ENCODE measurements at places on chromosomes 12 and 14. TPM values are rescaled to one million over a fixed set of nuclear protein-coding genes. Genes with fewer than 3 reads are reported as not detected.
A peak's percentile ranks its signal among the peaks of the same experiment; 100 is the strongest.

PITPNM2 gene
- 15.9 TPM for total RNA-seq

SYNDIG1L gene
- total RNA-seq = not detected

SPTSSA gene
- 21.6 TPM for total RNA-seq

OLR1 gene
- total RNA-seq = not detected

PTGER2 gene
- not detected for total RNA-seq

PCNX4 gene
- 51.6 TPM for total RNA-seq

IFT81 gene
- total RNA-seq = 9.8 TPM

BAZ2A gene
- 97.7 TPM for total RNA-seq

OTX2 gene
- not detected for total RNA-seq

USP44 gene
- total RNA-seq = 3.1 TPM

NANOG gene
- total RNA-seq = not detected

CLEC6A gene
- not detected for total RNA-seq

GRCh38 chr14:104138718-104139459, 502 bp downstream of the KIF26A start:
- peak overlapping the region; percentile 87 for H3K4me3 ChIP-seq
- H3K27me3 ChIP-seq = peaks cover 21% of the 10 kb centered on the region
- DNase-seq = no peak
- peaks cover 21% of the 10 kb centered on the region for H3K4me1 ChIP-seq
- H3K36me3 ChIP-seq = no peaks in the 10 kb centered on the region

GRCh38 chr12:6205761-6206160, 5.6 kb downstream of the CD9 start:
- H3K27ac ChIP-seq = peak overlapping the region; percentile 85
- no peak overlapping the region for H3K4me3 ChIP-seq
- H3K36me3 ChIP-seq = no peaks in the 10 kb centered on the region
- DNase-seq = no peak
- peaks cover 48% of the 10 kb centered on the region for H3K4me1 ChIP-seq
- no peaks in the 10 kb centered on the region for H3K27me3 ChIP-seq

GRCh38 chr12:75447691-75448393, 32.7 kb upstream of the GLIPR1 start:
- no peak overlapping the region for H3K27ac ChIP-seq
- no peak overlapping the region for H3K4me3 ChIP-seq
- H3K4me1 ChIP-seq = peaks cover 9% of the 10 kb centered on the region

DNA sequence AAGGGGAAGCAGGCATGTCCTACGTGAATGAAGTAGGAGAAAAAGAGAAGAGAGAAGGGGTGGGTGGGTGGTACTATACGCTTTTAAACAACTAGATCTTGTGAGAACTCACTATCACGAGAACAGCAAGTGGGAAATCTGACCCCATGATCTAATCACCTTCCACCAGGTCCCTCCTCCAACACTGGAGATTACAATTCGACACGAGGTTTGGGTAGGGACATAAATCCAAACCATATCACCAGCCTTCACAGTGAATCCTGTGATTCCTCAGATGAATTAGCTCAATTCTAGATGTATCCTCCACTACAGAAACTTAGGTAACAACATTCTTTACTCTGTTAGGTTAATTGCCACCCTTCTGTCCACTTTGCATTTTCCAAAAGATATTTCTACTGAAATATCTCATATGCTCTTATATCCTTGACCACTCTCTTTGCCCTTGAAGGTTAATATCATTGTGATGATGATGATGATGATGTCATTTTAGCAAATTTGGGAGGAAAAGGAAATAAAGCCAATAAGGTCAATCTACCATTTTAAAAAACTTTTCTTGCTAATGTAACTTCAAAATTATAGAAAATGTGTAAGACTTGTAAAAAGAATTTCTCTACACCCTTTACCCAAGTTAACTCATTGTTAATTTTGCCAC, 23.2 kb upstream of the CCNT1 start:
- H3K36me3 ChIP-seq = no peaks in the 10 kb centered on the region
- peaks cover 17% of the 10 kb centered on the region for H3K27me3 ChIP-seq

- no peaks in the 10 kb centered on the region for H3K27me3 ChIP-seq
- H3K4me1 ChIP-seq = peaks cover 28% of the 10 kb centered on the region
- no peaks in the 10 kb centered on the region for H3K36me3 ChIP-seq
- no peak for DNase-seq
- peak overlapping the region; percentile 84 for H3K27ac ChIP-seq
Measured at GRCh38 chr14:61145903-61146481, 135.1 kb downstream of the TMEM30B start.

DNA sequence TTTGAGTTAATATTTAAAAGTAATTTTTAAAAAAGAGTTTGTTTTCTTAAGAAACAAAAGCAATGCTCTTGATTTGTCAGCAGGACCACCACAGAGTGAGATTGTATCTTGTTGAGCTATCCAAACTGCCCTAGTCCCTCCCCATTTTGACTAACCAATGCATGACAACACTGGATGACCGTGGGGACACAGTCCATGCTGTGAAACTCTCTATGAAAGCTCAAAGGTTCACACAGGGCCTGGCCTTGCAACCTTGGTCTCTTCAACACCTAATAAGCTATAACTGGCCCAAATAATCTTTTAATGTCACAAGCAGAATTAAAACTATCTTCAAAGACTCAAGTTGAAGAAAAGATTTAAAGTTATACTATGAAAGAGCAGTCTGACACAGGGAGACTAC, 13.5 kb downstream of the ETFRF1 start:
- DNase-seq = no peak
- H3K36me3 ChIP-seq = no peaks in the 10 kb centered on the region
- H3K27ac ChIP-seq = no peak overlapping the region
- no peaks in the 10 kb centered on the region for H3K27me3 ChIP-seq

- no peak overlapping the region for H3K4me3 ChIP-seq
- H3K4me1 ChIP-seq = no peaks in the 10 kb centered on the region
- H3K27me3 ChIP-seq = no peaks in the 10 kb centered on the region
- DNase-seq = no peak
Measured at GRCh38 chr12:10540776-10541205, 35.1 kb downstream of the EIF2S3B start.

DNA sequence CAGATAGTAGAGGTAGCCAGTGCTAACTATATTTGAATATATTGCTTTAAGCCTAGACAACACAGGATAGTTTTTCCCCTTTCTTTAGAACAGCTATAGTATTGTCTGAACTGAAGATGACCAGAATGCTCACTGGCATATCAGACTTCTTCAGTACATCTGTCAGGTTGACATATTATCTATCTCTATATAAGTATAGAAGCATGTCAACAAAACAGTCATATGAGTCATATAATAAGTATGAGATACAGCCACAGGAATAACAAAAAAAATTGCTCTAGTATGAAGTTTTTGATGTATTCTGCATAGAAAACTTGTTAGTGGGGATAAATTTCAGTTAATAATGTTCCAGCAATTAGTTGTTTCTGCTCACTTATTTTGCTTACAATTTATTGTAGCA, 767.7 kb downstream of the LRFN5 start:
- H3K4me3 ChIP-seq = no peak overlapping the region
- no peaks in the 10 kb centered on the region for H3K36me3 ChIP-seq
- H3K27ac ChIP-seq = no peak overlapping the region
- no peaks in the 10 kb centered on the region for H3K4me1 ChIP-seq

- H3K4me3 ChIP-seq = peak overlapping the region; percentile 59
- H3K36me3 ChIP-seq = no peaks in the 10 kb centered on the region
- DNase-seq = no peak
- no peaks in the 10 kb centered on the region for H3K4me1 ChIP-seq
- H3K27me3 ChIP-seq = no peaks in the 10 kb centered on the region
- H3K27ac ChIP-seq = no peak overlapping the region
Measured at GRCh38 chr14:100214770-100215083, 24.2 kb upstream of the YY1 start.

DNA sequence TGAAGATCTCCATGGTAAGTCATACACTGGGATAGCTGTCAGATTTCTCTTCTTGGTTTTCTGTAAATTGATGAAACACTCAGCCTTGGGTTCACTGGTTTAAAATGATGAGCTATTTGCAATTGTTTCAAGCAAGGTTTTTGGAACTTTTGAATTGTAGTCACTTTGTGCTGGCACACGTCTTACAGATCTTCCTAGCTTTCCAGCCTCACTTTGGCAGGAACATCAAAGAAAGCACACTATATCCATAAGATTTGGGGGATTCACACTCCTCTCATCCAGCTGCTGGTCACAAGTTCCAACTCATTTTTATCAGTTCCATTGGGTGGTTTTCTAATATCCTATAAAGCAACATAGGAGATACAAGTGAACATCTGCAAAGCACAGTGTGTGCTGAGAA, 16.0 kb downstream of the SSPN start:
- peaks cover 8% of the 10 kb centered on the region for H3K27me3 ChIP-seq
- H3K36me3 ChIP-seq = no peaks in the 10 kb centered on the region
- H3K4me1 ChIP-seq = no peaks in the 10 kb centered on the region
- no peak for DNase-seq
- H3K27ac ChIP-seq = no peak overlapping the region

DNA sequence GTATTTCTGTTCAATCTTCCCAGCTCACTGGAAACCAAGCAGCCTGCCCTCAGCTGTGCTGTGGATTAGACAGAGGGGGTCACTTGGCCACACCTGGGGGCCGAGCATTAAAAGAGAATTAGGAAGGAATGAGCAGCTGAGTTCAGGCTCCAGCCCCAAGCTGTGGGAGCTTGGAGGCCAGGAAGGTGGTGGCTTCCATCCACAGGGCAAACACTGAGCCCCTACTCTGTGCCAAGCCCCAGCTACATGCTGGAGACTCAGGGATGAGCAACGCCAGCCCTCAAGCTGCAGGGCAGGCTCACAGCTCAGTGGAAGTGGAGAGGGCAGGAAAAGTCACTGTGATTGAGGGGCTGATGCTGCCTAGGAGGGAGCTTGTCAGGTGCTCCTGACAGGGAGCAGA, 412.7 kb downstream of the BCL11B start:
- H3K27ac ChIP-seq = no peak overlapping the region
- H3K36me3 ChIP-seq = no peaks in the 10 kb centered on the region
- no peak for DNase-seq
- H3K4me3 ChIP-seq = no peak overlapping the region
- H3K4me1 ChIP-seq = no peaks in the 10 kb centered on the region

GRCh38 chr14:20792556-20792955, 10.1 kb downstream of the RNASE1 start:
- no peak overlapping the region for H3K27ac ChIP-seq
- no peaks in the 10 kb centered on the region for H3K27me3 ChIP-seq
- peaks cover 18% of the 10 kb centered on the region for H3K4me1 ChIP-seq
- no peak for DNase-seq
- H3K4me3 ChIP-seq = no peak overlapping the region

DNA sequence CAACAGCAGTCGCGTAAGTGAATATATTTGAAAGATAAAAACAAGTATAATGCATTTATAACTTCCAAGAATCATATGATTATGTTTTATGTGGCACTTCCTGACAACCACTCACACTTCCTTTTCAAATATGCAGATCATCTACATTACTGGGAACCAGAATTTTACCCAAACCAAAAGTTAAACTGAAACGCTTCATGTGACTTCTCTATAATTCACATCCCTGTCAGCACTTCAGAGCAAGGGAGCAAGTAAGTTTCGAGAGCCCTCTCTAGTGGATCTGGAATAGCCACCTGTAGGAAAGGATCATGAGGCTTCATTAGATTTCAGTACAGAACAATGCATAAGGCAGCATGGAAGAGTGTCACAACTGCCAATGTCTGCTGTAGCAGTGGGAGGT, 13.7 kb upstream of the ALX1 start:
- no peaks in the 10 kb centered on the region for H3K4me1 ChIP-seq
- H3K36me3 ChIP-seq = no peaks in the 10 kb centered on the region
- DNase-seq = peak; percentile 21
- peaks cover under 1% of the 10 kb centered on the region for H3K27me3 ChIP-seq
- H3K4me3 ChIP-seq = no peak overlapping the region

GRCh38 chr12:121812320-121812871, 8.6 kb downstream of the SETD1B start:
- H3K36me3 ChIP-seq = peaks cover 50% of the 10 kb centered on the region
- peaks cover 22% of the 10 kb centered on the region for H3K4me1 ChIP-seq
- peak overlapping the region; percentile 49 for H3K4me3 ChIP-seq
- DNase-seq = peak; percentile 53
- no peak overlapping the region for H3K27ac ChIP-seq

- no peaks in the 10 kb centered on the region for H3K36me3 ChIP-seq
- no peak for DNase-seq
- no peak overlapping the region for H3K4me3 ChIP-seq
Measured at GRCh38 chr12:108173160-108173559, 44.1 kb downstream of the WSCD2 start.

DNA sequence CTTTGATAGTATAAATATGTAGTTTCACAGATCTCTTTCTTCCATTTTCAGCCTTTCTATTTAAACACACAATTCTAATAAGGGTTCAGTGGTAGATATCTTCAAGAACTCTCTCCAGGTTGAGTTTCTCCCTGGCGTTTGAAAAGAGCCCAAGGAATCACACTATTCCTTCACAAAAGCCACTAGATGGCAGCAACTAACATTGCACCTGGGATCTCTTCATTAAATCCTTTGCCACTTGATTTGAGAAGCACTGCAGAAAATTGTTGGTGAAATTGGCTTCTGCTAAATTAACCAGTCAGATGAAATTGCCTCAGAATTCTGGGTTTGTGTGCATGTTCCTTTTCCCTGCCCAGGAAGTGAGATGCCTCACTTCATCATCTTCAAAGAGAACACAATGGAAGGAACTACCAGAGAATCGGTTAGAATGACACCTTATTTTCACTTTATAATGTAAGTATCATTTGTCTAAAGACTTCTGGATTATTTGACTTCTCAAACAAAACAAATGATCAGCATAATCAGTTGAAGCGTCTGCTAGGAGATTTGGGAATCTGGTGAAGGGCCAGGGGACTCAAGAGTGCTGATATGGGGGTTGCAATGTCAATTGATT, 6.8 kb downstream of the CCDC198 start:
- H3K27ac ChIP-seq = no peak overlapping the region
- H3K36me3 ChIP-seq = no peaks in the 10 kb centered on the region
- H3K4me3 ChIP-seq = no peak overlapping the region
- DNase-seq = peak; percentile 30
- no peaks in the 10 kb centered on the region for H3K4me1 ChIP-seq

GRCh38 chr12:122064780-122065588, 13.6 kb upstream of the MLXIP start:
- DNase-seq = peak; percentile 69
- H3K4me3 ChIP-seq = no peak overlapping the region
- peaks cover 37% of the 10 kb centered on the region for H3K4me1 ChIP-seq
- no peaks in the 10 kb centered on the region for H3K36me3 ChIP-seq
- peak overlapping the region; percentile 60 for H3K27ac ChIP-seq

DNA sequence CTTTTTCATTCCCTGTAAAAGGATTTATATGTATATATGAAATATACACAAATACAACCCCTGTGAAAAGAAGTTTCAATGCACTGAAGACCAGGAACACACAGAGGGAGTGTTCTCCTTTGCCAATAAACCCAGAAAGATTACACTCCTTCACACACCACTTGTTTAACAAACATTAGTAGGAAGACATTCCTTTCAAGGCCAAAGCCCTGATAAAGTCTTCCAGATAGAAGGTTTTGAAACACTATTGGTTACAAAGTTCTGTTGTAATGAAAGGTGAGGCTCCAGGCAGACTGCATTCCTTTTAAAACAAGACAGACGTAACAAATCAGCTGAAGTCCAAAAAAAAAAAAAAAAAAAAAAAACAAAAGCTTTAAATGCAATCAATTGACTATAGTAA, 81.0 kb downstream of the PTPN21 start:
- H3K36me3 ChIP-seq = peaks cover 8% of the 10 kb centered on the region
- DNase-seq = no peak
- no peaks in the 10 kb centered on the region for H3K27me3 ChIP-seq
- no peaks in the 10 kb centered on the region for H3K4me1 ChIP-seq
